Anterior cingulate cortex (tissue), 58 donors: ENCODE measurements at places on chromosomes 11 and 22.

DNA sequence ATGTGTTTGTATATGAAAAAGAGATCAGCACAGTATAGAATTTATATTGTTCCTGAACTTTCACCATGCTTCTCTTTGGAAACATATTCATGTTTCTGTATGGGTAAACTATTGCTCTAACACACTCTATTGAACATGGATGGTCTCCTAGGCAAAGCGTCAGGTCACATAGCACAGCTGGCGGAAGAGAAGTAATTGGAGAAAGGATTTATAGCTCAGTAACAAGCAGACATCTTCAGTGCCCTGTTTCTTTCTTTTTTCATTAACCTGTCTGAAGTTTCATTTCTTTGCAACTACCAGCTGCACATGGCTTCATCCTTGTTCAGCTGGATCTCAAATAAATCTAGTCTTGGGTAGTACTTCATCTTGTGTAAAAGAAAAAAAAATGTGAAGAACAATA, 84.4 kb upstream of the TRPC6 start:
- DNase-seq, result no peak

- DNase-seq, result peak; percentile 51
Observed at GRCh38 chr22:28051787-28052356, 132.8 kb upstream of the PITPNB start.

- no peak for DNase-seq
Observed at GRCh38 chr11:21007297-21007696, 337.9 kb downstream of the NELL1 start.

GRCh38 chr11:111923951-111924350, 5.2 kb downstream of the C11orf52 start:
- no peak for DNase-seq

DNA sequence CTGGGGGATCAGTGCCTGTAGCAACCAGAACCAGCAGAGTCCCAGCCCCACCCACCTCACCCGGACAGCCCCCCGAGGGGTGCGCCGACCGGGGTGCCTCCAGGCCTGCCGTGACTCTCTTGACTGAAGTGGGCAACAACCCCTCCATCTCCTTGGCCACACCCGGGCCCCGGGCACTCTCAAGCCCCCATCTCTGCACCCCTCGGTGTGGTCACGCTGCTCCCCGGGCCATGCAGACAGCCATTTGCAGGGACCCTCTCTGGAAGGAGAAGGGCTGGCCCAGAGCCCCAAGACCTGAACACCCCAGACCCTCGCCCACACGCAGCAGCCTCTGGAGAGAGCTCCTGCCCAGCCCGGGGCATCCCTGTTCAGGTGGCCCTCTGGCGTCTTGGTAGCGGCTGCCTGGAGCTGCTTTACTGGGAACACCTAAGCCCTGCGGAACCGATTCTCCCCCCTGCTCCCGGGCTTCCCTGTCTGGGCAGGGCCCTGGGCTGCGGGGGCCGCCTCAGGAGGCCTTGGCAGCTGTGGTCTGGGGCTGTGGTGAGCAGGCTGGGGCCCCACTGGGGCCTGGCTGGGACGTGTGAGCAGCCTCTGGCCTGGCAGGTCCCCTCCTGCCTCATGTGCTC, 84.9 kb downstream of the WNT7B start:
- DNase-seq, result no peak

- DNase-seq, result no peak
Observed at GRCh38 chr11:103552086-103552485, 442.9 kb downstream of the DYNC2H1 start.

- no peak for DNase-seq
Observed at GRCh38 chr11:117212697-117213355, 13.7 kb downstream of the TAGLN start.

- DNase-seq, result no peak
Observed at GRCh38 chr22:37324340-37325038, 42.2 kb downstream of the CYTH4 start.

- no peak for DNase-seq
Observed at GRCh38 chr11:786235-787083, 3.4 kb downstream of the CEND1 start.

DNA sequence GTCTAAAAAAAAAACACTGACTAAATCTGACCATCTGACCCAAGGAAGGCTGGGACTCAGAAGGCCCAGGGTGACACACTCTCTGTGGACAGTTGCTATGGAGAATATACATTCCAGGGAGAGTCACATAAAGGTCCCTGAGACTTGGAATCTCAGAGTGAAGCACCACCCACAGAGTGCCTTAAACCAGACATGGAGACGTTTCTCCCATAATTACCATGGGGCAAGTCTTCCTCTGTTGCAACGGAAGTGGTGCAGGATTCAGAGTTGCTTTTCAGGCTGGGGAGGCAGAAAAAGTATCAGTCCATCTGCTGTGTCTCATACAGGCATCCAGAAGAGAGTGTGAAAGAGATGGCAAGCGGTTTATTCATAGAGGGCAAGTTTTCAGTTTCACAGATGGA, 58.7 kb upstream of the SLN start:
- DNase-seq, result no peak

DNA sequence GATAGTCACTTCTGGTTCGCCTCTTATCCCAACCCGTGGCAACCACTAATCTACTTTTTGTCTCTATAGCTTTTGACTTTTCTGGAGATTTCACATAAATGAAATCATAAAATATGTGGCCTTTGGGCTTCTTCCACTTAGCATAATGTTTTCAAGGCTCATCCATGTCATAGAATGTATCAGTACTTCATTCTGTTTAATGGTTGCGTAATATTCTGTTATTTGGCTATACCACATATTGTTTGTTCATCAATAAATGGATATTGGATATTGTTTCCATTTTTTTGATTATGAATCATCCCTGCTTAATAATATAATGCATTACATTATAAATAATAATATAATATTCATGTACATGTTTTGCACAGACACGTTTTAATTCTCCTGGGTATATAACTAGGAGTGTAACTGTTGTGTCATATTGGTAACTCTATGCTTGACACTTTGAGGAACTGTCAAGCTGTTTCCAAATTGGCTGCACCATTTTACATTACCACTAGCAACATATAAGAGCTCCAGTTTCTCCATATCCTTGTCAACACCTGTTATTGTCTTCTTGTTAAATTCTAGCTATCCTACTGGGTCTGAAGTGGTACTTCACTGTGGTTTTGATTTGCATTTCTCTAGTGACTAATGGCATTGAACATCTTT, 181.5 kb downstream of the CADM1 start:
- DNase-seq, result no peak

- no peak for DNase-seq
Observed at GRCh38 chr22:47053013-47053725, 290.7 kb downstream of the TBC1D22A start.
